ENCODE measurements at places on chromosomes 7 and 10. TPM values are rescaled to one million over a fixed set of nuclear protein-coding genes. Genes with fewer than 3 reads are reported as not detected.
A peak's percentile ranks its signal among the peaks of the same experiment; 100 is the strongest.

TRIM73 gene
- total RNA-seq: 2.4 TPM

LGI1 gene
- total RNA-seq: not detected

NODAL gene
- total RNA-seq: not detected

- DNase-seq: peak; percentile 78
Measured at GRCh38 chr10:86960003-86960862, 1.8 kb downstream of the SNCG start.

TUBB8 gene
- total RNA-seq: not detected

TAC1 gene
- total RNA-seq: not detected

All from Caki2 (cell line).